ENCODE measurements at places on chromosomes 2 and 18. TPM values are rescaled to one million over a fixed set of nuclear protein-coding genes. Genes with fewer than 3 reads are reported as not detected.

FAM161A gene
- 3.3 TPM for total RNA-seq

TRIM43 gene
- not detected for total RNA-seq

KIAA2012 gene
- total RNA-seq = not detected

GRHL1 gene
- total RNA-seq = 1.3 TPM

TGFA gene
- total RNA-seq = 0.21 TPM

GRCh38 chr2:163255086-163255485, 416.5 kb upstream of the KCNH7 start:
- DNase-seq = no peak

DNA sequence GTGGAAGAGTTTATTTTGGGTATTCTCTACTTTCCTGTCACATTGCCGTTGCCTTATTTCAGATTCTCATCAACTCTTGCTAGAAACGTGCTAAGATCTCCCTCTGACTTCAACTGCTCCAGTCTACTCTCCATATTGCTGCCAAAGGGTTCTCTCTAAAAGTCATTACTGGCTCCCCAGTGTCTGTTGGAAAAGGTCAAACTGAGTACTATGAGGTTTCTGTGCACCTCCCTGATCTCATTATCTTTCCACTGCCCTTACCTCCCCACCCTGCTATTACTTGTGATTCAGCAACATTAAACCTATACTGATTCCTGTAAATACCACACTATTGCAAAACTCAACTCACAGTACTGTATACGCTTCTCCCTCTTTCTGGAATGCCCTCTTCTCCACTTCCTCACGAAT, 1.9 kb upstream of the KRCC1 start:
- peak; percentile 22 for DNase-seq

- DNase-seq = peak; percentile 90
Observed at GRCh38 chr2:63790906-63791305, 50.8 kb upstream of the UGP2 start.

- DNase-seq = no peak
Observed at GRCh38 chr18:9653390-9653789, 39.0 kb upstream of the PPP4R1 start.

DNA sequence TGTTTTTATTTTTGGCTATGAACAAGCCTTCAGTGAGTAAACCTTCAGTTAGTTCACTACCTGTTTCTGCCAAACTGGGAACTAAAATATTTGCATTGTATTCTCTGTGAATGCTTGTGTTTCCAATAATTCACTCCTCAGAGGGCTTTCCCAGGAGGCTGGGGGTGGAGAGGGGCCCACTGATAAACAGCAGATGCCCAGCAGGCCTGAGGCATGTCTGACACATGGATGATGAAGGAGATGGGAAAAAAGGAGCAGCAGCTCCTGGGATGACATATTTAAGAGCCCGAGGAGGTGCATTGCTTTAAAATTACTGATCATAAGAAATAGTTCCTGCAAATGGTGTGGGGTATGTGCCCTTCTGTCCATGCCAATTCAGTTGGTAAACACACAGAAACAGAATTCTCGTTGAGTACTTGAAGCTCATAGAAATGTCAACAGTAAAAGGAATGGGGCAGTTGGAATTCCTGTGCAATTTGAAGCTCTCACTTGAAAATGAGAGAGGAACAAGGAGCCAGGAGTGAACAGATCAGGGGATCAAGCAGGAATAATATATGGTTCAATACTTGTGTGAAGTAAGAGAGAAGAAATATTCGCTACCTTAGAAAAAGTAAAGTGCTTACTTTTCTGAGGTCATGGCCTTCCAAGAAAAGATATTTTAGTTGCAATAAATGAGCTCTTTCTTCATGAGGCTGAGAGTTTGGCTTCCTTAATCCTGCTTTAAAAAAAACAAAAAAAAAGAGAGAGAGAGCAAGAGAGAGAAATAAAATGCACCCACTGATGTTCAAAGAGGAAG, 22.0 kb upstream of the HNMT start:
- DNase-seq = no peak

DNA sequence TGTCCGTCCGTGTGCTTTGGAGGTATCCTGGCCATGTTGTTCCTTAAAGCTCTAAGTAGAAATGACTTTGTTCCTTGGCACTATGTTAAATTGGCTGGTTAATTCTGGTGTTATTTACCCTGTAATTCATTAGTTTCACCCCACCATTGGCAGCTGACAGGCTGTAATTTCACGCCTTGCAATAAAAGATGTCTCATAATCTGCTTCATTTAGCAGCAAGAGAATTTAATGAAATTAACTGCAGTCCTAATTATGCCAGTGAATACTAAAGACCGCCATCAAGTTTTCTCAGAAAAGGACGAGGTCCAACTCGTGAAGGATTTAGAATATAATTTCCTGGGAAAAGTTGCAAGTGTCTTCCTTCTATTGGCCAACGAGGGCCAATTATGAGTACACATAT, 319.2 kb downstream of the GBX2 start:
- DNase-seq = no peak
